Amniotic stem cell (primary cell): ENCODE measurements at places on chromosomes 2 and 18.

- DNase-seq = no peak
These were observed 365.7 kb downstream of the ZEB2 start for GRCh38 chr2:144154205-144154604.

DNA sequence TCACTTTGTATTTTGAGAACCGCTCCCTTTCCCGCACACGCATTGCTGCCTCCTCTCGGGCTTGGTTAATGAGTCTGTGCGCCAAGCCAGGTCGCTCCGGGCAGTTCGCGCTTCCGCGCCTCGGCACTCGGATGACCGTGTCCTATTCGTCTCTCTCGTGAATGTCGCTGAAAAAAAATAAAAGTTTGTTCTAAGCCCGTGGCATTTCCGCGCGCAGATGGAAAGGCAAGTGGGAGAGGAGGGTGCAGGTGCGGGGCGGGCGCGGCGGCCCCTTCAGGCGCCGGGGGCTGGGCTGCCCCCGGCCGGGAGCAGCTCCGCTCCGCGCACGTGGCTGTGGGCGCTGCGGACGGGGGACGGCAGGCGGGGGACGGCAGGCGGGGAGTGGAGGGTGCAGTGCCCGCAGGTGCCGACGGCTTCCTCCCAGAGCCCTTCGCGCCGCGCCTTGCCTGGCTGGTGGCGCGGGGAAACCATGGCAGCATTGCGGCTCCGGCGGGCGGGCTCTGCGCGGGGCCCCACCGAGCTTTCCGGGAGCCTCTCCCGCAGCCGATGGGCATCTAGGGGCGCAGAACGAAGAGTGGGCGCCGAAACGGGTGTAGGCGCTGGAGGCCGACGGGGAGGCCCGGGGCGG, 159.6 kb upstream of the SIX2 start:
- no peak for DNase-seq

DNA sequence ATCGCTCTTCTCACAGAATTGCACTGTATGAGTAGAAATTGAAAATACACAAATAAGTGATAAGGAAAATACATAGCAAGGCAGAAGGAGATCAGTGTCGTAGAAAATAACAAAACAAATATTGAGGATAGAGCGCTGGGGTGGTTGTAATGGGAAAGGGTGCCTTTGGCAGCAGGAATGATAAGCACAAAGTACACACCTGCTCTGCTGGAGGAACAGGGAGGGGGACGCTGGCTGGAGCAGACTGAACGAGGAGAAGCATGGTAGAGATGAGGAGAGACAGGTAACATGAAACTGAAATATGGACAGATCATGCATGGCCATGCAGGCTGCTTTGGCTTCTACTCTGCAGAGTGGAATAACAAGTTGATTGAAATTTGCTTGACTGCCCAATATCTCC, 181.2 kb upstream of the FSHR start:
- no peak for DNase-seq

DNA sequence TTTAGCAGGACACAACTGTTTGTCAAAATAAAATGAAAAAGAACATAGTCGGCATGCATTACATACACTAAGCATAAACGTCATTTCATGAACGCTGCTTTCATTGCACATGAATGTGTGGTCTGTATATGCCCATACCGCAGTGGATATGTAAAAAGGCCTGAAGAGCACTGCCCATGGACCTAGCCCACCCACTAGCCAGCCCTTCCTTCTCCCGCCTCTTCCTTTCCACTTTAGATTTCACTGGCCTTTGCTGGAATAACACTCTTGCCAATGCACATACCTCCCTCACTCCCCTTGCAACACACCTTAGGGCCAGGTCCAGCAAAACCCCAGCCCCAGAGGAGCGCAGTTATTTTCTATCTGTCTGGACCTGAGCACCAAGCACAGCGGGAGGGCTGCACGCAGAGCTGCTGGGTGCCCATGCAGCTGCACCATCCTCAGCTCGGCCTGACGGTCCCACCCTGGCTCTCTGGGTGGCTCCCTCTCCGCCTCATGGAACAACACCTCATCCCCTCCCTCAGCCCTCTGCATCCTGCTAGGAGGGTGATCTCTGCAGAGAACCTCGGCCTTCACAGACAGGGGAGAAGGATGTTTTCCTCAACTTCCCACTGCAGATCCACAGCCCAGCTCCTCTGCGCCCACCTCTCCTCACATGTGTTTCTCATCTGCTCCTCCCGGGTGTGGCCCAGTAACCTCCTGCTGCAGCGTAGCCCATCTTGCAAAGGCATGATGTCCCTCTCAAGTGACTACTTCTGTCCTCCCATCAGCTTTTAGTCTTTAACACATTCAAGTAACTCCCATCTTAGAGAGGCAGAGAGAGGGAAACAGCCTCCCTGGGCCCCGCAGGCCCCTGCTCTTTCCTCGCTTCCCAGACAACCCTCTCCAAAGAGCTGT, 72.7 kb downstream of the FBXO15 start:
- DNase-seq = no peak

DNA sequence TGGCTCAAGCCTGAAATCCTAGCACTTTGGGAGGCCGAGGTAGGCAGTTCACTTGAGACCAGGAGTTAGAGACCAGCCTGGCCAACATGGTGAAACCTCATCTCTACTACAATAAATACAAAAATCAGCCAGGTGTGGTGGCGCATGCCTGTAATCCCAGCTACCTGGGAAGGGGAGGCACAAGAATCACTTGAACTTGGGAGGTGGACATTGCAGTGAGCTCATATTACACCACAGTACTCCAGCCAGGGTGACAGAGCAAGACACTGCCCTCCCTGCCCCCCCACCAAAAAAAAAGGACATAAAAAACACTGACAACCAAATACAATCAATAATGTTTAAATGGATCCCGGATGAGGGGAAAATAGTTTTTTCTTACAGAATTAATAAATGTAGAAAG, 7.8 kb downstream of the TIA1 start:
- no peak for DNase-seq

DNA sequence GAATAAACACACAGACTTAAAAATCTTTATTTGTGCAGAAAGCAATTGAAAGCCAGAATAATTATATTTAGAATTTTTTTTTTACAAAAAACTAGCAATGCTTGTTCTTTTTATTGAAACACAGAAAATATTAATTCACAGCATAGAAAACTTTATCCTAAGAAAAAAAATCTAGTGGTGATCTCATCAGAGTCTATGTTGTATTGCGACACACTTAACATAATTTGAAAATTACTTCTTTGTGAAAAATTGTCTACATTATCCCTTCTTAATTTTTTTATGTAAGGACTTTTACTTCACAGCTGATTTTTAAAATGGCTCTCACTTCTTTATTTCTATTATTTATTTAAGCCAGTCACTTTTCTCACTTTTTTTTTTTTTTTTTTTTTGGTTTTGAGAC, 103.4 kb downstream of the LDLRAD4 start:
- DNase-seq = no peak

- DNase-seq = no peak
These were observed 85.6 kb downstream of the SMIM21 start for GRCh38 chr18:75341897-75342296.

GRCh38 chr2:207164006-207164831, 1.5 kb downstream of the KLF7 start:
- DNase-seq = no peak

GRCh38 chr18:75544051-75544481, 116.6 kb upstream of the SMIM21 start:
- no peak for DNase-seq

- DNase-seq = peak; percentile 72
These were observed 59.4 kb upstream of the CTLA4 start for GRCh38 chr2:203808046-203808750.

DNA sequence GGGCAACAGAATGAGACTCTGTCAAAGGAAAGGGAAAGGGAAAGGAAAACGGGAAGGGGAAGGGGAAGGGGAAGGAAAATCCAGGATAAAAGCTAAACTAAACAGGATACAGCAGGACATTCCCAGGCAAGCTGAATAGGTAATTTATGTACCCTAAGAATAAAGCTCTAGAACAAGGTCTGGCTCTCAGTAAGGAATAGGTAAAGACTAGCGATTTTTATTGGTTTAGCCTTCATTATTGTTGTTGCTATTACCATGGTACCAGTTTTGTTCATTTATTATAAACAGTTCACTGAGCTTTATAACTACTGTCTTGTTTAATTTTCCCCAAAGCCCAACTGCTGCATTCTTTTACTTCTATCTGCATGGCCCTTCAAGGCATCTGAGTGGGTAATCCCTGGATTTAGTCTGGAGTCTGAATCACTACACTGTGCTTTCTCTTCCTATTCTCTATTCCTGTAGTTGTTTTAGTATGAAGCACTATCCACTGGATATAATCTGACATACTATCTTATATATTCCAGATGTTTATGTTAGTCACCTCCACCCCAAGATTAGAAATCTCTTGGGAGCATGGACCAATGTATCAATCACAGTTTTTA, 127.1 kb upstream of the TANK start:
- peak; percentile 51 for DNase-seq
